CD8-positive, alpha-beta T cell (primary cell): ENCODE measurements at places on chromosomes 1 and 21.

DNA sequence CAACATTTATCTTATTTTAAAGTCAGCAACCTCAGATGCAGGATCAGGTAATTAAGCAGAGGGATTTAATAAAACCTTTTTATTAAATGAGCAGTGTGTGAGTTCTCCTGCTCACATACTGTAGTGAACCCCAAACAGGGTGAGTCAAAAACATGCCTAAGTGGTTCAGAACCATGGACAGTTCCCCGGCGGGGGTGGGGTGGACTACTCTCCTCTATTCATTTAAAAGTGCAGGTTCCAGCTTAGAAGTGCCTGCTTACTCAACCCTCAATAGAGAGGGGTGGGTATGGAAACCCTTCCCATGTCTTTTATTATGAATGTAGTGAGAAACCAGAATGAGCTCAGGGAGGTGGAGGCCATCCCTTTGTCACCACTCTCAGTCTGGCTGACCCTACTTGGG lies 397.9 kb downstream of the HHAT start:
- no peak for DNase-seq

DNA sequence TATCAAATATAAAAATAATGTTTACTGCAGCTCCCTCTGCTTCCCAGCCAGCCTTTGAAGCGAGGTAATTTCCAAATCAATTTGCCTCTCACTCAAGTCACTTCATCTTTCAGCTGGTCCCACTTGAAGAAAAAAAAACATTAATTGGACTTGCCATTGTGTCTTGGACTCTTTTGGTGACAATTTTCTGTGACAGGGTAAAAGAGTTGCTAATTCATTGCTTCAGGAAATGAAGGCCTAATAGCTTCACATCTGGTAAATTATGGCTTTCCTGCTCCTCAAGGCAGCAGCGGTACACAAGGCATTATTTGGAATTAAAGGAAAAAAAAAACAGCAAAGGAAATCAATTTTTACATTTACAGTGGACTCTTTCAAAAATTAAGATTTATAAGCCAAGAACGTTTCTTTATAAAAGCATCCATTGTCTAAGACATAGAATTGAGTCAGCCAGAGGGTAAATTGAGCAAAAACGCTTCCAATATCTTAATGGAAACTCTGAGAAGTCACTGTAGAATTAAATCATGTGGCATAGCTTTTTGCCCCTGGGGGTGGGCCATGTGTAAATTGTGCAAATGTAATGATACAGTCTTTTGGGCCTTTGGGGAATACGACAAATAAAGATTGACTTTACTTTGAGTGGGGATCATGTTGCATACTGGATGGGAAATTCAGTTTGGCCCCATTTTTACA lies 102.5 kb downstream of the LYPLAL1 start:
- DNase-seq: no peak

DNA sequence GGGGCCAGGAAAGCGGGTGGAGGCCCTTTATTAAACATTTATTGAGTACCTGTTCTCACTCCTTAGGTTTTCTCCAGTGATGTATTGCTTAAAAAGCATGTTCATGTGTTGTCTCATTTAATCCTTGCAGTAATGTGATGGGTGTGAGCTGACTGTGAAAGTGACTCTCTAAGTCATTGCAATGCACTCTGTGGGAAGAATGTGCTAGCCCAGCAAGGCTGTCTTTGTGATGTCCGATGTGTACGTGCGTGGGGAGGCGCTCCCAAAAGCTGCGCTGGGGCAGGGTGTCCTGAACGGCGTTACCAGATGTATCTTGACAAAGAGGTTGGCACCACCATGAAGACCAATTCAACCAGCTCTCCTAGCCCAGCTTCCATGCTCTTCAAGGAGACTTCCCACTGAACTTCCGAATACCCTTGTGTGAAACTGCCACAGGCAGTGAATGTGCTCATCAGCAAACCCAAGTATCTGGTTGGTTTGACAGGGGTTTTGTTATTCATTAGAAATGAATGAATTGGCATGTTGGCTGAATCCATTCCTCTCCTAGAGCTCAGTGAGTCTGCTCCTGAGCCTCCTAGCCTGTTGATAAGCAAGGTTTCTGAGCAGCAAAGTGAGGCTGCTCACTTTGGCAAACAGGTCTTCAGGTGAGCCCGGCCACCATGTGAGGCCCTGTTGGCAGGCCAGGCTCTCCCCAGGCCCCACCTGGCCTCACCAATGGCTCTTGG lies 28.0 kb downstream of the NUAK2 start:
- DNase-seq: no peak

DNA sequence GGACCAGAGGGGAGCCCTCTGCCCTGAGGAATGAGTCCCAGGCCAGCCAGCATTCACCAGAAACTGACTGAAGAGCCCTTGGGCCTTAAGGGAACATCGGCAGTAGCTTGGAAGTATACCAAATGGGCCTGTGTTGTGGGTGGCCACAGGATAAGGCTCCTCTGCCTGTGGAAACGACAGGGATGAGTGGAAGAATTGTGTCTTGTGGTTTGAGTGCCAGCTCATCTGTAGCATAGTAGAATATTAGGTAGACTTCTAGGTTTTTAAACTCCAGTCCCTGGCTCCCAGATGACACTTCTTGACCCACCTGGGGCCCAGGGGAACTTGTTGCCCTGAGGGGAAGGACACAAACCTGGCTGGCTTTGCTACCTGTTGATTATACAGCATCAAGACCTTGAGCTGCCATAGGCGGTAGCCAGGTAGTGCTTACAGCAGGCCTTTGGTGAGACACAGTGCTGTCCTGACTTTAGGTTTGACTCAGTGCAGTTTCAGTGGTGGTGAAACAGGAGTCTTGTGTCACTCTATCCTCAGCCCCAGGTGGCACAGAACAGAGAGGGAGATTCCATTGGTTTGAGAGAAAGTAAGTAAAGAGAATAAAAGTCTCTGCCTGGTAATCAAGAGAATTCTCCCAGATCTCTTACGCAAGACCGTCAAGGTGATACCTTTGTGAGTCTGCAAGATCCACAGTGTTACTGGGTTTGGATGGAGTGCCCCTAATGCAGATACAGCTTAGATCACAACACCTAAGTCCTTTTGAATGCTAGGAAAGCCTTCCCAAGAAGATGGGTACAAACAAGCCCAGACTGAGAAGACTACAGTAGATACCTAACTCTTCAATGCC lies 50.2 kb downstream of the RABGAP1L start:
- DNase-seq: no peak

- no peak for DNase-seq
Observed at GRCh38 chr1:88730995-88731394, 46.9 kb downstream of the PKN2 start.

DNA sequence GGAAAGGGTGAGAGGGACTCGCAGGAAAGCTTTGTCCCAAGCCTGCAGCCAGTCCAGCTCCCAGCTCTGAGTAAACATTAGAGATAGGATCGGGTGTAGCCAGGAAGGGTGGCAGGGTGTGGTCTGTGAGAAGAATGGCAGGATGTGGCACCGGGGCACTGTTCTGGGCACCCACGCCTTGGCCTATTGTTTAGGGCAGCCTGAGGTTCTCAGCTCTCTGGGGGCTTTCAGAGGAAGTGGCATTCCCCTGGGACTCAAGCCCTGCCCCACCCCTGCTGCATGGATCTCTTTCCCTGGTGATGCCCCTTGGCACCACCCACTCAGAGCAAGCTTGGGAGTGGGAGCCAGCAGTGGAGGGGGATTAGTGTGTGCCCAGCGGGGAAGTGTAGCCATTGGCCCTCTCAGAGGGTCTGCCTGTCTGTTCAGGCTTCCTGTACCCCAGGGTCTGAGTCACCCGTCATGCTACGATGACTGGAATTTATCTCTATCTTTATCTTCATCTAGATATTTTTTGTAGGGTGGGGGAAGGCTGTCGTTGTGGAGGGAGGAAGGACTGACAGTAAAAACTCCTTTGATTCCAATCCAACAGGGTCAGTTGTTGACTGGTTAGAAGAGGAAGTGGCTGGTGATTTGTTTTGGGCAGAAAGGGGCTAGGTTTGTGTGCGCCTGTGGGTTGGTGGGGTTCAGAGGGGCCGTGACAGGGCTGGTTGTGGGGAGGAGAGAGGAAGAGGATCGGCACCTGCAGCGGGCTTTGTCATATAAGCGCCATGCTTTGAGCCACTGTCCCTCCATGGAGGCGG lies 31.6 kb downstream of the SOX13 start:
- peak; percentile 53 for DNase-seq

GRCh38 chr1:26190373-26190987 lies at the start of gene CATSPER4:
TSS of gene CATSPER4 (plus strand) at chr1:26190602. CDS start at chr1:26190628, 26 bp downstream.
- DNase-seq: no peak

GRCh38 chr21:44301141-44301540 lies 1.3 kb downstream of the PFKL start:
- DNase-seq: no peak

DNA sequence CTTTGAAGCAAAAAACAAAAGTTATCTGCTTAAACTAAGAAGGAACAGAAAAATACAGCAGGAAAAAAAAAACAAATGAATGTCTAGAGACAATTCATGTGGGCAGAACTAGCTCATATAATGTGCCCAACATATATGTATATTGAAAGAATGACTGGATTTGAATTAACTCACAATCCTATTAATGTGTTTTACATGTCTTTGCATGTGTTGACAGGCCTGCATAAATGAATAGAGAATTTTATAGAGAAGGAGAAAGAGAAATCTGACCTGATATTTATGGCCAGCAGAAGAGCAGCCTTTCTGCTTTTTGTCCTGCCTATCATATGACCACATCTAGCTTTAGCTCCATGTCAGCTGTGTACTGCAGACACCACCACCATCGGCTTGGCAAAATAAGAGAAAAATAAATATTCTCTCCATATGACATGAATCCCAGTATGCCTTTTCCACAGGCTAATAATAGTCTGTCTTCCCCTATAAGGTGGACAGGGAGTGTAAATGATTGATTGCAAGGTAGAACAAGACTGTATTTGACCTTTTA lies 171.5 kb upstream of the PALMD start:
- DNase-seq: no peak

- no peak for DNase-seq
Observed at GRCh38 chr1:227947676-227948492, at the start of gene WNT9A. TSS of gene WNT9A (minus strand) at chr1:227947932. CDS start at chr1:227947887, 45 bp downstream.

- no peak for DNase-seq
Observed at GRCh38 chr21:25298512-25299491, 308.5 kb downstream of the MRPL39 start.

GRCh38 chr1:205664399-205665017 lies 15.8 kb downstream of the SLC45A3 start:
- DNase-seq: no peak

GRCh38 chr21:43208561-43209332 lies 39.9 kb downstream of the CRYAA start:
- no peak for DNase-seq

GRCh38 chr1:6241107-6241886 lies 2.7 kb upstream of the HES3 start:
- DNase-seq: no peak

GRCh38 chr1:201559679-201560162 lies 20.8 kb downstream of the NAV1 start:
- peak; percentile 35 for DNase-seq

GRCh38 chr1:32411261-32411660 lies 17.0 kb upstream of the BSDC1 start:
- no peak for DNase-seq

DNA sequence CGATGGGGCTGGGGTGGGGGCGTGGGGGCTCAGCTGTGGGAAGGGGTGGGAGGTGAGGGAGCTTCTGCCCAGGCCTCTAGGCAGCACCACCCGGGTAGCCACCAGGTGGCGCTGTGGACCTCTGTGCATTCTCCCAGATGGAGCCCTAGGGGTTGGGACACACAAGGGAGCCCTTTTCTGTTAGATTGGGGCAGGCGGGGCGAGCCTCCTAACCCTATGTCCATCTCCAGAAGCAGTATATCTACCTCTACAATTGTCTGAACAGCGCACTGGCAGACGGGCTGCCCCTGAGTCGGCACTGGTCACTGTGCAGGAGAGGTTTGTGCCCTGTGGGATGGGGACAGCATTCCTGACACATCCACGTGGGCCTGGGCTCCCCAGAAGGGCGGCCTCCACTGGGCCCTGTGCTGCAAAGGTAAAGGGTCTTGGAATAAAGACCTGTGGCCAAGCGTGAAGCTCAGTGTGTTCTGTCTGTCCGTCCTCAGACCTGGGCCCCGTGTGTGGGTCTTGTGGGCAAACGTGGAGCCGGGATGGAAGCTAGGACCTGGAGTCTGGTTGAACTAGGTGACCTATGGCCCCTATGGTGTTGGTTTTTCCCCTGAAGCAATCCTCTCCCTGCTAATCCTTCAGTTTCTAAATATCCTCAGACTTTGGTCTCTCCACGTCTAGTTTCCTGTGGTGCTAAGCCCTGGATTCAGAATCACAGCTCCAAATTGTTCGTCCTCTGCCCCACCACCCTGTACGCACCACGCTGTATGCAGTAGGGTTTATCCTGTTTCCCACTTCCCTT lies 4.4 kb upstream of the LGR6 start:
- DNase-seq: peak; percentile 87

DNA sequence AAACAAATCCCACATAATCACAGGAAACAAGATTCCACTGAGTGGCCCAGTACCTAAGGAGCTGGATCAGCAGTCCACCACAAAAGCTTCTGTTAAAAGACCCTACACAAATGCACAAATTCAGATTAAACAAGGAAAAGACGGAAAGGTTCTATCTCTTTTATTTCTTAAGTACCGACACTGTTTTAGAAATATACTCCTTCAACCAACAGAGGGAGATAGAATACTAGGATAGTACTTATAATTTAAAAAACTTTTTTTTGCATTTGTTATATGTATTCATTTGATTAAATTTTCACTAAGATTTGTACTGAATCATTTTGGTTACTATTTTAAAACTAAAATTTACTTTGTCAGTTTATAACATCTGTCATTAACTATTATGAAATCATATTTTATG lies 12.5 kb downstream of the CDC7 start:
- DNase-seq: no peak

GRCh38 chr1:246497331-246497915 lies 9.7 kb downstream of the SMYD3 start:
- DNase-seq: no peak

DNA sequence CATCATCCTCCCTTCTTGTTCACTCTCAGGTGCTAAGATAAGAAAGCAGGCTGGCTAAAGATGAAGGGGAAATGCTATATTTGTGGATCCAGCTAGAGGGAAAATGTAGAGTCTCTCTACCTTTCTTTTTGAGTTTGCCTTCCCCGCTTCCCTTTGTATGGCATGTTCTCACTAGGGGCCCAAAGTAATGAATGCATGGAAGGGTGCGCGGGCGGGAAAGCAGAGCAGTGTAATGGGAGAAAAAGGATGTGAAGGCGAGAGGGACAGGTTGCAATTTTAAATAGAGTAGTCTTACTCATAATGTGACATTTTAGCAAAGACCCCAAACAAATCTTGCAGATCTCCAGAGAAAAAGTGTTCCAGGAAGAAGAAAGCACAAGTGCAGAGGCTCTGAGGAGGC lies 105.1 kb upstream of the ATP1B1 start:
- DNase-seq: no peak

DNA sequence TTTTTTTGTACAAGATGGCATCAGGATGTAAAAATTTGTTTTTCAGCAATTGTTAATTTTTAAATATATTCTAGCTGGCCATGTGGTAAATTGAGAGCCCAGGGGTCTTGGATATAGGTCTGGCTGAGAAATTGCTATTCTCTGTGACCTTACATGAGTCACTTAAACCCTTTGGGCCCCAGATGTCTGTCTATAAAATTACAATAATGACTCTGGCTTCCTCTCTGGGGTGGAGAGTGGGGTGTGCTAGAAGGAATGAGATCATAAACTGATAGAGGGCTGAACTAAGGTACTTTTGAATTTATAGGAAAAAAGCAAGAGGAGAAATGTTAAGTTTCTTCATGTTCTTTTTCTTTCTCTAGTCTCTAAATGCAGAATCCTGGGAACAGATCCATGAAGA lies 12.4 kb upstream of the TCHH start:
- DNase-seq: no peak
